NCI-H1694 (cell line): ENCODE measurements at places on chromosomes 1 and 21.
A peak's percentile ranks its signal among the peaks of the same experiment; 100 is the strongest.

- no peak for DNase-seq
These were observed 15.4 kb upstream of the MEX3A start for GRCh38 chr1:156097499-156098178.

- no peak for DNase-seq
These were observed 24.7 kb downstream of the CYP2J2 start for GRCh38 chr1:59901770-59902388.

DNA sequence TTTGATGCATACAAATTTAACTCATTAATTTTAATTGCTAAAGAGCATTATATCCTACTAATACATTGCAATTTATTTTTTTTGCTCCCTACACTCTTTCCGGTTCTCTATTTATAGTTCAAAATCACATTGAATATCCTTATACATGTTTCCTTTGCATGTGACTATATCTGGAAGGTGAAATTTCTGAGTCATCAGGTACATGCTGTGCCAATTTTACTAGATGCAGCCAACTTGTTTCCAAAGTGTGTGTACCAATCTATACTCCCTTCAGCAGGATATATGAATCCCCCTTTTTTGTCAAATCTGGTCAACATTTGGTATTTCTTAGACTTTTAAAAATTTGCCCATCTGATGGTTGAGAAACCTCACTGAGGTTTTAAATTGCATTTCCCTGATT, 602.9 kb upstream of the CAMK1G start:
- DNase-seq, result no peak

- no peak for DNase-seq
These were observed 12.4 kb downstream of the IBA57 start for GRCh38 chr1:228177721-228178710.

- DNase-seq, result no peak
These were observed 29.9 kb upstream of the PUM1 start for GRCh38 chr1:31095298-31095981.

DNA sequence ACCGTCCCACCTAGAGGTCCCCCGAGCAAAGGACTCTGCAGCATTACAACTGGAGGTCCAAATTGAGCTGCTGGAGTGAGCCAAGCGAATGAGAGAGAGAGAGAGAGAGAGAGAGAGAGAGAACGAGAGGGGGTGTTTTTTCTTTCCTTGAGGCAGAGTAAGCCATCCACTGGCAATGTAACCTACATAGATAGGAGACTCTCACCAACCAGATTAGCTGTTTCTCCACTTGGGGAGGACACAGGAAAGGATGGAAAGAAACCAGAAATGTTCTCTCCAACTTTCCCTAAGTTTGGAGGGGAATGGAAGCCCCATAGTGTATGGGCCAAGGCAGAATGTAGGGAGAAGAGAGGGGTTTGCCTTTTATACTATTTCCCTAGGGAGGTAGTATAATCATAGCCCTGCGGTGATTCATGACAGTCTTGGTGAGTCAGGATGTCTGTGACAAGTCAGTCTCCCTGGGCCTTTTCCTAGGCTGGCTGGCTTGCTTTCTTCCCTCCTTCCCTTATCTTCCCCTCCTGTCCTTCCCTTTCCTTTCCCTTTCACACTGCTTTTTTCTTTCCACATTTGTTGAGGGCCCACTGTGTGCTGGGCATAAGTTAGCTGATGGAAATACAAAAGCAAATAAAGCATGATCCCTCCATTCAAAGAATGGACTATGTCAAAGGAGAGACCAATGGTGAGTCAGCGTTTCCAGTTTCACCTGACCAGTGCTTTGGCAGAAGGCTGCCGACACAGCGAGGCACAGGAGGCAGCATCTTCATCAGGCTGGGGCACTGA, 7.1 kb downstream of the FNDC7 start:
- DNase-seq, result no peak

- no peak for DNase-seq
These were observed 89.7 kb downstream of the ADARB1 start for GRCh38 chr21:45164124-45164511.

DNA sequence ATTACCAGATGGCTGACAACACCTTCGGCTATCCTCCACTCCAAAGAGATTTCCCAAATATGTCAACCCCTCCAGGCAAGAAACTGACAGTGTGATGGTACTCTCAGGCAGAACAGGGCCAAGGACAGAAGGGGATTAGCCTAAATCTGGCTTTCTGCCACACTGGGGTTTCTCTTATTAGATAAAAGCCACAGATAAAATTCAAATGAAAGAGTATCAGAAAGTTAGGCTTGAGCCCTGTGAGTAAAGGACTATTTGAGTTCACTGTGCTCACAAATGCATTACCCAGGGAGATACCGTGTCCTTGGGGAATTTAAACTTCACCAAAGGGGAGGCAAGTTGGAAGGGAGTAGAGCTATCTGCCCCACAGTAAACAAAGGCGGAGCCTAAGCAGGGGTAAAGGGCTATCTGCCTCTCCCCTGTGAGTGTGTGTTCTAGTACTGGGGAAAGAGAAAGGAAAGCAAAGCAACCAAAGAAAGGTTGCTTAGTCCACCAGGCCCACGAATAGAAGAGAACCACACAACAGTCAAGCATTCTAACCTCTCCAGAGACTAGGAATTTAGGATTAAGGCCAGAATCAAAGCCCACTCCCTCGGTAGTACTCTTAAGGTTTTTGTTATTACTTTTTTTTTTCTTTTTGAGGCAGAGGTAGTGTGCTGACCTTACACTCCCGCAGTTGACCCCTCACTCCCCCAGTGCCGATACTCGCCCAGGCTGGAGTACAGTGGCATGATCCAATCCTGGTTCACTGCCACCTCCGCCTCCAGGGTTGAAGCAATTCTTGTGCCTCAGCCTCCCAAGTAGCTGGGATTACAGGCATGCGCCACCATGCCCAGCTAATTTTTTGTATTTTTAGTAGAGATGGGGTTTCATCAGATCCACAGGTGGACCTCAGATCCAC, 12.7 kb downstream of the TPM3 start:
- no peak for DNase-seq

DNA sequence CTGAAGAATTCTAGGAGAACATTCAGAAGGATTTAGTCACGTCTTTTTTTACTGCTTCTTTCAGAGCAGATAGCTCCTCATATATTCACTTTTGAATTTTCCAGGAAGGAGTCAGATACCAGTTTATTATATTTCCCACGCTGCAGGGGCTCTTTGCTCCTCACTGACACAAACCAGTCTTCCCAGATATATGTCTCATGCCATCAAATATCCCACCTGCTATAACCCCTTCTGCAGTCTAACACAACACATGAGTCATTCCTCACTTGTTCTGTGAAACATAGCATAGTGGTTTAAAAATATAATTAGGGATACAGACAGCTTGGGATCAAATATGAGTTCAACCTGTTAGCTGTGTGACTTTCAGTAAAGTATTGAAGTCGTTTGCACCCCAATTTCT, 251.7 kb upstream of the DPYD start:
- no peak for DNase-seq

DNA sequence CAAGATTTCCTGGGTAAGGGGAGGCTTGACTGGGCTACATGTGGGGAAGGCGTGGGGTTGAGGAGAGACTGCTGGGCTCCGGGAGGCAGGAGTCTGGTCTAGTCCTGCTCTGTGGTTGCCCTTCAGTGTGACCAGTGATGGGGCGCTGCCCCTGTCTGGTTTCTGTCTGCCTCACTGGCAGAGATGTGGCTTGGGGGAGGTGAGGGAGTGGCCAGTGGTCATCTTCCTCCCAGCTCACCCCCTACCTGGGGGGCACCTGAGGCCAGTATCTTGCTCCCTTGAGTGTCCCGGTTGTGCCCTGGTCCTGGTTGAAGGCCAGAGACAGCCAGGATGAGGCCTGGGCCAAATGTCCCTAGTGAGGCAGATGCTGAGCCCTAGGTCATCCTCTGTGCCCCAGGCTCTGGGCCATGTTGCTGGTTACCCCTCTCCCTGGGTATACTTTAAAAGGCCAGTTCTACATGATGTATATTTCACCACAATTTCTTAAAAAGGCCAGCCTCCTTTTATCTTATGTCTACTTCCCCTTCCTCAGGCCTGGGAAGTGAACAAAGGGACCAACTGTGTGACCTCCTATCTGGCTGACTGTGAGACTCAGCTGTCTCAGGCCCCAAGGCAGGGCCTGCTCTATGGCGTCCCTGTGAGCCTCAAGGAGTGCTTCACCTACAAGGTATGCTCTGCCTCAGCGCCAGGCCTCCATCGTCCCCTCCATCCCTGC, 10.5 kb downstream of the FAAH start:
- no peak for DNase-seq

GRCh38 chr1:28501925-28502324, 3.9 kb upstream of the RCC1 start:
- no peak for DNase-seq

DNA sequence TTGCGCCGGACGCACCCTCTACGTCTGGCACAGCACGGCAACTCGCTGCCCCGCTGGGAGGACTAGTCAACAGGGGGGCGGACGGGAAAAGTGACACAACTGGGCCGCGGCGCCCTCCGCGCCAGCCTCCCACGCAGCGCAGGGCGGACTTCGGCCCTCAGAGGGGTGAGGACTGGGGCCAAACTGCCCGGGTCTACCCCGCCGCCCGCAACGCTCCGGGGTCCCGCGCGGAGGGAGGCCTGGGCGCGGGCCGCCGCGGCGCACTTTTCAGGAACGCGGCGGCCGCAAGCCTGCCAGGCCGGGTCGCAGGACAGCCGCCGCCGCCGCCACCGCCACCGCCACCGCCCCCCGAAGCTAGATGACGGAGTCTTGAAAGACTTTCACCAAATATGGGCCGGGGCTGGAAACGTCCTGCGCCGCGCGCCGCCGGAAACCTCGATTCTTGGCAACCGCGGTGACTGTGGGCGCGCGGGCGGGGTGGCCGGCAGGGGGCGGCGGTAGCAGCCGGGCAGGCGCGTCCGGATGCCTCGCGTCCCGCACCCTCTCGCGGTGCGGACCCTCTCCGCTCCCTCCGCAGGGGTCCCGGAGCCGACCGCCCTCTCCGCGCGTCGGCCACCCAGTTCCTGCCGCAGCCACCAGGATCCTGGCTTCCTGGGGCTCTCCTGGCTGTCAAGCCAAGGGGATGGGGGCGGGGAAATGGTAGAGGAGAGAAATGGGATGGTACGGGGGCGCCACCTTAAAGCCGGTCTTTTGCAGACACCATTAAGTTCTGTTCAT, 3.7 kb upstream of the CCN1 start:
- DNase-seq, result peak; percentile 17

GRCh38 chr1:154411525-154411924, 6.4 kb downstream of the IL6R start:
- no peak for DNase-seq

GRCh38 chr1:162389021-162389818, 7.7 kb downstream of the C1orf226 start:
- peak; percentile 49 for DNase-seq

GRCh38 chr1:152458384-152459185, 44.5 kb upstream of the CRNN start:
- peak; percentile 74 for DNase-seq

DNA sequence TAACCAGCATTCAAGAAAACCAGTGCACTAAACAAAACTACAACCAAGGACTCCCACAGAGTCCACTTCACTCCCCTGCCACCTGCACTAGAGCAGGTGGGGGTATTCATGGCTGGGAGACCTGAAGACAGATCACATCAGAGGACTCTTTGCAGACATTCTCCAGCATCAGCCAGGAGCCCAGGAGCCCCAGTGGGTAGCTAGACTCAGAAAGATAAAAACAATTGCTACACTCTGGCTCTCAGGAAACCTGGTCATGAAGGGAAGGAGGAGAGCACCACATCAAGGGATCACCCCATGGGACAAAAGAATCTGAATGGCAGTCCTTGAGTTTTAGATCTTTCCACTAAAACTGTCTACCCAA, 472.1 kb downstream of the PLPP3 start:
- DNase-seq, result no peak

- DNase-seq, result no peak
These were observed 18.9 kb downstream of the GPR137B start for GRCh38 chr1:236161230-236161629.

DNA sequence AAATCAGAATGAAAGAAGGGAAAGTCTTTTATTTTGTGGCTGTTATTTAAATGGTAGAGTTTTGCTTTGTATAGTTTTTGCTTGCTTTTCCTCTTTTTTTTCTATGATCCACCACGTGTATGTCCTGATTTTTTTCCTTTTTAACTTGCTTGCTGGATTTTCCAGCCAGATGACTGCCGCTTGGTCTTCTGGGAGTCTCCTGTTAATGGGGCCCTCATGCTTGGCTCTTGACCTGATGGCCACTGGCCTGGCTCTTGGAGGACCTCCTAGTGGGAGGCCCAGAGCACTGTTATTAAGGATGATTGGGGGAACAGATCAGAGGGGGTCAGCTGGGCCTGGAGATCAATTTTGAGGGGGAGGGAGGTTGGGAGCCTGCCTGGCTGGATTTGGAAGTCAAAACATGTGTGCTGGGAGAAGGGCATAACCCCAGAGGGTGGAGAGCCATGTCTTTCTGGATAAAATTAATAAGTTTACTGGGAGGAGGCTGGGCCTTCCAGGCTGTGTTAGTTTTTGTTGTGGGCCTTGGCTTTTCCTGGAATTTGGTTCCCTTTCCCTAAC, 1.2 kb downstream of the FGGY start:
- no peak for DNase-seq

DNA sequence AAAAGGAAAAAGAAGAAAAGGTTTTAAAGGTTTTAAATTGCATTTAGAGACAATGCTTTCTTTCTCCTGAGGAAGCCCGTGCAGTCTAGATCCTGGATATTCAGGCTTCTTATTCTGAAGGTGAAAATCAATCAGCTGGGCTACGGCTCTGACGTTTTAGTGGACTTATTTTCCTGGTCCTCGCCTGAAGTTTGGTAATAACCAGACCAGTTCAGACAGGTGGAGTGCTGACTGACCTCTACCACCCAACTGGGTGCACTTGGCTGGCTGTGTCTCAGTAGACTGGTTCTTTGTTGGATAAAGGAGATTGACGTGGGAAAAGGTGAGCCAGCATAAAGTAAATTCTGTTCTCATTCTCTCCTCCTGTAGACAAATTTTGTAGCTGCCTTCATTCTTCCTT, 7.2 kb upstream of the ATP1A1 start:
- DNase-seq, result no peak
